ENCODE measurements at places on chromosomes 2 and 18.
A peak's percentile ranks its signal among the peaks of the same experiment; 100 is the strongest.

GRCh38 chr2:161141033-161141432, 19.2 kb upstream of the TANK start:
- peak; percentile 51 for DNase-seq

DNA sequence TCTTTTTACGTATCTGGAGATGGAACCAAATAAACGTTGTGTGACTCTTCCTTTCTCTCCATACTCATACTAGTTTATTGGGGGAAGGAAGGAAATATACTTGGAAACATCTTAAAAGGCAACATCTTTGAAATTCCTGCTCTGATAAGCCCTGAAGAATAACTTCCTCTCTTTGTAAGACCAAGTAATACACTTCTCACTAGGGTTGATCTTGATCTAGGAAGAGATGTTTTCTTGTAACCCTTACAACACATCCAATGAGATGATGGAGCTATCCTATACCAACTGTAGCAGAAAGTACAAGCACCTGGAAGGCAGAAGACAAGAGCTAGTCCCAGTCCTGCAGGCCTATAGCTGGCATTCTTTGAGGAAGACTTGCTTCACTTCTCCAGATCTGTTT, 2.0 kb downstream of the ANKRD44 start:
- peak; percentile 36 for DNase-seq

- DNase-seq, result no peak
These were observed at the start of gene PPP1R1C for GRCh38 chr2:181985632-181986205. Gene PPP1R1C, plus strand, starts transcription at chr2:181985853. Its CDS starts 258 bp downstream, at chr2:181986111.

- DNase-seq, result no peak
These were observed 66.6 kb upstream of the SNTG2 start for GRCh38 chr2:883803-884748.

GRCh38 chr18:55300421-55300935, 287.5 kb downstream of the TCF4 start:
- no peak for DNase-seq

- DNase-seq, result peak; percentile 41
These were observed 146.7 kb upstream of the L3MBTL4 start for GRCh38 chr18:6561420-6561861.

GRCh38 chr2:228699400-228699799, 517.9 kb upstream of the SPHKAP start:
- no peak for DNase-seq

- no peak for DNase-seq
These were observed 12.4 kb upstream of the ADCYAP1 start for GRCh38 chr18:892316-892715.

- DNase-seq, result no peak
These were observed 267.4 kb downstream of the DYSF start for GRCh38 chr2:71720596-71721361.

GRCh38 chr2:102872388-102872787, 110.6 kb downstream of the TMEM182 start:
- DNase-seq, result peak; percentile 16

DNA sequence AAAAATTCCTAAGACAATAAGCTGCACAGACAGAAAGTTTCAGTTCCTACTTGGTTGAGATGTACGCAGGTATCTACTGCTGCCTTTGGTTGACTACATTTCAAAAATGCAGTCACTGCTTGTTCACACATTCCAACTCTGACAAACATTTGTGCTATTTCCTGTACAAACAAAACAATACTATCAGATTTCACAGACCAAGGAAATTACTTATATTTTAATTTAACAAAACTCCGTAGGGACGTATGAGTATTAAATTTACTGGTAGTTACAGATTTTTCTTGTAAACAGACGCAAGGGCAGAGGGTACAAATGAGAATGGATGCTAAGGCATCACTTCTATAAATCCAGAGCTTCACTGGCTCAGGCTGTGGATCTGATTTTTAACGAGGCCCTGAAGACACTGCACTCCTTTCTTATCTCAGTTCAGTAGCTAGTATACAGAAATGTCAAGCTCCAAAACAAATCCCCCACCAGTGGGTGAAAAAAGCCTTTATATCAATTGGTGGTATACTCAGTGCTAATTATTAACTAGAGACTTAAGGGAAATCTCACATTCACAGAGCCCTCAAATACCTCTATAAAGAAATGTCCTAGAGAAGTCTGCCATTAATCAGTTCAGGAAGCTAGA, 31.7 kb upstream of the TTC32 start:
- no peak for DNase-seq

DNA sequence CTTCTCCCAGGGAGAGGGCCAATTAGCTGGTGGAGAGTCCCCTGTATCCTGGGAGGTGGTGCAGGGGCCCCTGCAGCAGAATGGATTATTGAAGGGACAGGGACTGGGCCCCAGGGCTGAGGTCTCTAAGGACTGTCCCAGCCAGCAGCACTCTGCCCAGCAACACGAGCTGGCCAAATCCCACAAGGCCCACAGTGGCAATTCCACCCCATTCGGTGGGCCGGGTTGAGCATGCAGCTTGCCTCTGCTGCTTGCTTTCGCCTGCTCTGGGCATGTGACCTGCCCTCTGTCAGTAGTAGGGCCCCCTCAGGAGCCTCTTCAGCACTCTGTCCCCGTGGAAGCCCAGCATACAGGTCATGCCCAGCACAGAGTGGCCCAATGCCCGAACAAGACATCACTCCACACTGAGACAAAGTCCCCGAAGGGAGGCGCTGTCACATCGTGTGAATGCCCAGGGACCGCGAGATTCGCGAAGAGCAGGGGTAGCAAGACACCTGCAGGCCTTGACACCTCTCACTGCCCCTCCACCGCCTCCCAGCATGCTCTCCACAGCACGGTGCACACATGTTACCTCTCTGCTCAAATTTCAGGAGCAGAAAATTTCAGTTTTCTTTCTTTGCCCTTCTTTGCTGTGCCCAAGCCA, 65.4 kb downstream of the CRACDL start:
- DNase-seq, result no peak

GRCh38 chr2:8677646-8678592, 3.9 kb upstream of the ID2 start:
- DNase-seq, result peak; percentile 95
